Testis (tissue), 5 donors: ENCODE measurements at places on chromosomes 1 and 21.

GRCh38 chr1:44345187-44345775 is 9.8 kb downstream of the ERI3 start:
- no peak for DNase-seq

DNA sequence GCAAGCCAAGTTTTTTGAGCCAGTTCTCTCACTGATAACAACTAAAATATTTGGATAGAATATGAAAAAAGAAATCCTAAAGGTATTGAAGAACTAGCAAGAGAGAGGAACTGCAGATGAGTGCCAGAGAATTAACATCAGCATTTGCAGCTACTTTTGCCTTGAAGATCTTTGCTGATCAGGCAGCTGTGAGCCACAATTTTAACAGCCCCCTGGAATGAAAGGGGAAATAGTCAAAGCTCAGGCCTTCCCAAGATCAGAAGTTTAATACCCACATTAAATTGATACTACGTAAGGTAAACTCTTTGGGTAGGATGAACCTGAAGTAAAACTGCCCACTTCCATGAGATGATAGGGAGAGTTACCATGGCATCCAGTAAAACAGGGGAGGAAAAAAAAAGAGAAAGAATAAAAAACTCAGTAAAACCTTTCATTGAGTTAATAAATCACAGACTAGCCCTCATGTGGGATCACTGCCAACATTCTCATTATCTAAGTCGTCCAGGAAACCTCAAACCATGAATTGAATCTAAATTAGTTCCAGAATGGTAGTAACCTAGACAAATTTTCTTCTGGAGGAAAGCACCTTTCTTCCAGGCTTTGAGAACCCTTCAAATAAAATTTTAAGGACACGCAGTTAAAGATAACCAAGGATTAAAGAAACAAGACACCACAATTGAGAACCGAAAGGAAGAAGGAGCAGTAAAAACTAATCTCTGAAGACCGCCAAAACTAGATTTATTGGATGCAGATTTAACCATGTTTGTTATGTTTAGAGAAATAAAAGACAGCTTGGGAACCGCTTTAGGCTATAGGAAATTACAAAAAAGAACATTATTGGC is 28.3 kb downstream of the SCP2 start:
- DNase-seq, result no peak

- peak; percentile 74 for DNase-seq
Observed at GRCh38 chr21:32917362-32918135, 108.2 kb upstream of the OLIG2 start.

GRCh38 chr1:225544263-225544662 is 108.7 kb downstream of the ENAH start:
- DNase-seq, result no peak

DNA sequence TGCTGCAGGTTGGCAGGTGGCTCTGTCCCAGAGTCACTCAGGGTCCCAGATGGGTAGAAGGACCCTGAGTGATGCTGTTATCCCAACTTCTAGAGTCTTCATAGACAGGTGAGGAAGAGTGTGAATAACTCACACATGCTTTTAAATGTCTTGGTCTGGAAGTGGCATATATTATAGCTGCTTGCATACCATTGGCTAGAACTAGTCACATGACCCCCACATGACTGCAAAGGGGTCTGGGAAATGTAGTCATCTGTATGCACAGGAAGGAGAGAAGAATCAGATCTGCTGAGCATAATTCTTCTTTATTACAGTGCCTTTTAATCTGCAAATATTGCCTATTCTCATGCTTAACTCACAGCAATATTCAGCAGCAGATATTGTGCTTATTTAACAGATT is 28.2 kb upstream of the KLHDC7A start:
- peak; percentile 29 for DNase-seq
